ENCODE measurements at places on chromosomes 5 and 9.

DNA sequence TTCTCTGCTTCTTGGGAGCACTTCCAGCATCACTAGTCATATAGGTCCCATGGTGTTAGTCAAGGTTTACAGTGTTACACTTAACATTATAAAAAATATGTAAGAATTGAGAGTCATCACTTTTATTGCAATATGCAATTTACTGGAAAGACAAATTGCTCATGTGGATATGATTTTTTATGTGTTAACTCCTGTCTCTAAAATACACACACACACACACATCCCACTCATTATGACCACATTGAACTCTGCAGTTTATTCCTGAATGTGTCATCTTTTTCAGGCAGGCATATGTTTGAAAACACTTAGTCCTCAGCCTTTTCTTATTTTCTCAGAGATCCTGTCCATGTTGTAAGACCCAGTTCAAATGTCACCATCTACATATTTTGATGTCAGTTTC, 148.5 kb upstream of the MRPS30 start:
- no peak overlapping the region for H3K4me3 ChIP-seq
- DNase-seq, result no peak
- no peaks in the 10 kb centered on the region for H3K36me3 ChIP-seq
- H3K4me1 ChIP-seq, result no peaks in the 10 kb centered on the region
- H3K27me3 ChIP-seq, result no peaks in the 10 kb centered on the region

GRCh38 chr5:142313682-142314081, 11.1 kb downstream of the SPRY4 start:
- no peak overlapping the region for H3K27ac ChIP-seq
- H3K27me3 ChIP-seq, result no peaks in the 10 kb centered on the region
- H3K4me1 ChIP-seq, result peaks cover 15% of the 10 kb centered on the region
- DNase-seq, result no peak
- no peak overlapping the region for H3K4me3 ChIP-seq
- H3K36me3 ChIP-seq, result peaks cover 15% of the 10 kb centered on the region

DNA sequence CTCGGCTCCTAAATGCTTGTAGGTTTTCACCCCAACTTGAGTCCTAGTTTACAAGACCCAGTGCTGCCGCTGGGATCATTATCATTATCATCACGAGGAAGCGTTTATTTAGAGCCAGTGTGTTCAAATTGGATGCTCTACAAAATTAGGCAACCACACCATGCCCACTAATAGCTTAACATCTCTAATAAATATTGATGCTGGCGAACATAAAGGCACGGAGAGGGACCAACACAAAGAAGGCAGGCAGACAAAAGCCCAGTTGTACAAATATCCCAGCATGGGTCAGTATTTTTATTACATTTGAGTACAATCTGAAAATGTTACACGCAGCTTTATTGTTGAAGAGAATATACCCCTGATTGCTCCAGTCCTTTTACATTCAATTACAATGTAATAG, 4.7 kb downstream of the CFAP77 start:
- no peak overlapping the region for H3K4me3 ChIP-seq
- no peak for DNase-seq
- peaks cover 7% of the 10 kb centered on the region for H3K4me1 ChIP-seq
- H3K27me3 ChIP-seq, result peaks cover 62% of the 10 kb centered on the region
- H3K27ac ChIP-seq, result no peak overlapping the region

- no peak overlapping the region for H3K4me3 ChIP-seq
- no peak for DNase-seq
- peaks cover 22% of the 10 kb centered on the region for H3K27me3 ChIP-seq
Measured at GRCh38 chr5:111233052-111233374, 8.8 kb downstream of the CAMK4 start.

GRCh38 chr9:120438836-120439546, 141.0 kb downstream of the CDK5RAP2 start:
- no peak overlapping the region for H3K4me3 ChIP-seq
- no peak for DNase-seq
- H3K27ac ChIP-seq, result no peak overlapping the region
- H3K4me1 ChIP-seq, result peaks cover 57% of the 10 kb centered on the region
- H3K27me3 ChIP-seq, result no peaks in the 10 kb centered on the region
